ENCODE measurements at places on chromosomes 11 and 22.

GRCh38 chr11:70301721-70302418 lies 31.4 kb downstream of the PPFIA1 start:
- no peak for DNase-seq

GRCh38 chr11:67498544-67498972 lies 6.6 kb downstream of the PITPNM1 start:
- DNase-seq = no peak

GRCh38 chr22:29387921-29388758 lies at the start of gene AP1B1:
Gene AP1B1, minus strand, starts transcription at chr22:29388570. Its CDS starts 21,327 bp downstream, at chr22:29367243.
- peak; percentile 97 for DNase-seq

GRCh38 chr11:75346912-75347647 lies 4.4 kb downstream of the ARRB1 start:
- DNase-seq = peak; percentile 85

DNA sequence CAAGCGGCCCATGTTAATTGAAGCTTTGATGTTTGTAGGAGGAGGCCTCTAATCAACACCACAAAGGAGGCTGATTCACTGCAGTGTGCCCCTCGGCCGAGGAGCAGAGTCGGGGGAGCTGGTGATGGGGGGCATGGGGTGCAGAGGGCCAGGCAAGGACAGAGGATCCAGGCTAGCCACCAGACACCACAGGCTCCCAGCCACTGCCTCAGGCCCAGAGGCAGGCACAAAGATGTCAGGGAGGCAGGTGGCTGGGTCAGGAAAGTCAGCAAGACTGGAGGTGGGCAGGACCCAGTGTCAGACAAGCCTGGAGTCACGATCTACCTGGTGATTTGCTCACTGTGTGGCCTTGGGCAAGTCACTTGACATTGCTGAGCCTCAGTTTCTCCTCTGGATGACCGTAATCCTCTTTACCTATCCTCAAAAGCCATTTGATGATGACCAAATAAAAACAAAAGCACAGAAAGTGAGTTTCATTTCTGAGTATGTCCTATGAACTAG lies 121.0 kb downstream of the BUD13 start:
- no peak for DNase-seq

DNA sequence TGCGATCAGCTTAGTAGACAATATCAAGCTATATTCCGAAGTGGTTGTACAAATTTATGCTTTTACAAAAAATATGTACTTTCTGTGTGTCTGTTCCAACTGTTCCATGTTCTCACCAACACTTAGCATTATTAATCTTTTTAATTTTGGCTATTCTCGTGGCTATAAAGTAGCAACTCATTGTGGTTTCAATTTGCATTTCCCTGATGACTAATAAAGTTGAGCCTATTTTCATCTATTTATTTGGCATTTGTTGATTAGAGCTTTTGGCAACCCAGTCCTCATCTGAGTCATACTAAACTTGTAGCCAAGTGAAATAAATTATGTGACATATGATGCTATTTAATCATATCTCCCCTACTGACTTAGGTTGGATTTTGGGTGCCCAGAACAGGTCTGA lies 115.9 kb downstream of the FBXO7 start:
- DNase-seq = no peak

- DNase-seq = no peak
Measured at GRCh38 chr22:23246982-23247766, 66.9 kb downstream of the BCR start.

DNA sequence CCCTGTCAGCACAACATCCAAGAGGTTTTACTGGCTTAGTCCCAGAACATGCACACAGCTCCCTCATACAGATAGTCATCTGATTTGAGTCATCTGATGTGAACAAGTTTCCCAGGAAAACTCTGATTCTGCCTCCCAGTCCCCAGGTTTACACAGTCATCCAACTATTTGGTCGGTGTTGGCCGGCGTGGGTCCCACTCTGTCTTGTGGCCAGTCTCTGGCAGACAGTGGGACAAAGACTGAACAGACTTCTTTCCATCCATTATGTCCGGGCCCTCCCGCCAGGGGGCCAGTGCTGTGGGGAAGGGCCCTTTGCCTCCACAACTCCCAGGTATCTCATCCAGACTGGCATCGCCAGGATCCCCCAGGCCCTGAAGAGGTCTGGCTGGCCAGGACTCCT lies 60.0 kb downstream of the BTG4 start:
- DNase-seq = no peak

DNA sequence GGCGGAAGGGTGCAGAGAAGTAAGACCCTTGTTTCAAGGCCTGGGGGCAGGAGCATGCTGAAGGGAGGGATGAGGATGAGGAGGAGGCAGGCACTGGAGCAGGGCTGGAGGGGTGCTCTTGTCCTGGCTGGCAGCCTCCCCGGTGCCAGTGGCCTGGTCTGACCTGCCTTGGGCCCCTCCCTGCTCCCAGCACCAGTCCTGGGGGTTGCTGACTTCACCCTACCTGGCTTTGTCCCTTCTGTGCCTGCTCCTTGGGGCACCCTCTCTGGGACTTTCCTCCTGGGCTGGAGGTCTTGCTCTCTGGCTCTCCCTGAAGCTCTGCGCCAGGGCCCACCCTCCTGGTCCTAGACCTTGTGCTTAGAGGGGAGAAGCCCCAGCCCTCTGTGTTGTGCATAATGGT lies 4.7 kb upstream of the FLRT1 start:
- DNase-seq = no peak

- no peak for DNase-seq
Measured at GRCh38 chr11:119666061-119666460, 62.9 kb downstream of the NECTIN1 start.

GRCh38 chr11:124799348-124800225 lies 619 bp downstream of the MSANTD2 start:
- no peak for DNase-seq

GRCh38 chr11:67227726-67228125 lies 38.5 kb upstream of the GRK2 start:
- DNase-seq = no peak

- DNase-seq = no peak
Measured at GRCh38 chr11:30310623-30311022, 12.3 kb upstream of the ARL14EP start.

GRCh38 chr11:63769042-63769713 lies 603 bp upstream of the ZFTA start:
- no peak for DNase-seq

- DNase-seq = no peak
Measured at GRCh38 chr11:1830322-1831223, 4.2 kb upstream of the SYT8 start.

DNA sequence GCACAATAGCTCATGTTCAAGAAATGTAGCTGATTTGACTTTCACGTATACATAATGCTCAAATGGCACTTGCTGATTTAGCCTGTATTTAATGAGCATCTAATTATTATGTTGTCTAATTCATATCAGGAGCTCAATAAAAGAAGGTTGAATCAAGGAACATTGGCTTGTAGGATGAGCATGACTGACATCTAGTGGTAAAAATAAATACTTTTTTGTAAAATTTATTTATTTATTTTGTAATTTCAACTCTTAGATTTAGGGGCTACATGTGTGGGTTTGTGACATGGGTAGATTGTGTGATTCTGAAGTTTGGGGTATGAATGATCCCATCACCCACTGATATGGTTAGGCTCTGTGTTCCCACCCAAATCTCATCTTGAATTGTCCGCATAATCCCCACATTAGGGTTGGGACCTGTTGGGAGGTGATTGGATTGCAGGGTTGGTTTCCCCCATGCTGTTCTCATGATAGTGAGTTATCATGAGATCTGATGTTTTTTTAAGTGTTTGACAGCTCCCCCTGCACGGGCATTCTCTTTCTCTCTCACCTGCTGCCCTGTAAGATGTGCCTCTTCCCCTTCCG lies 1.7 kb upstream of the OR52E5 start:
- DNase-seq = no peak

GRCh38 chr11:71103266-71103665 lies 149.1 kb downstream of the SHANK2 start:
- DNase-seq = no peak

- no peak for DNase-seq
Measured at GRCh38 chr11:64088162-64089026, 52.7 kb downstream of the FLRT1 start.

GRCh38 chr11:118552341-118552740 lies 13.4 kb downstream of the IFT46 start:
- DNase-seq = no peak

- no peak for DNase-seq
Measured at GRCh38 chr11:118048472-118049370, 28.2 kb upstream of the TMPRSS4 start.

DNA sequence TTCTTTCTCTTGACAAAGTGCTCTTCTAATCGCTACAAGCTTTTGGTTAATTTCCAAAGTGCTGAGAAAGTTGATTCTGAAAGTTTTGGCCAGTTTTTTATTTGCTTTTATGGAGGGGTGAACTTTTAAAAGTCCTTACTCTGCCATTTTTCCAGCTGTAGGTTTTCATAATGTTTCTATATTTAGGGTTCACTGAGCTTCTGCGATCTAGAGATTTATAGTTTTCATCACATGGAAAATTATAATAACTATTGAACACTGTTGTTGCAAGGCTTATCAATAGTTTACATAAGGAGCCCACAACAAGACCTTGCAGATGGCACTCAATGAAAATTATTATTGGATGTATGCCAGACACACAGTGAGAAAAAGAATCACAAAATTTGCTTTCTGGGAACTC lies 55.1 kb downstream of the DLG2 start:
- DNase-seq = no peak

DNA sequence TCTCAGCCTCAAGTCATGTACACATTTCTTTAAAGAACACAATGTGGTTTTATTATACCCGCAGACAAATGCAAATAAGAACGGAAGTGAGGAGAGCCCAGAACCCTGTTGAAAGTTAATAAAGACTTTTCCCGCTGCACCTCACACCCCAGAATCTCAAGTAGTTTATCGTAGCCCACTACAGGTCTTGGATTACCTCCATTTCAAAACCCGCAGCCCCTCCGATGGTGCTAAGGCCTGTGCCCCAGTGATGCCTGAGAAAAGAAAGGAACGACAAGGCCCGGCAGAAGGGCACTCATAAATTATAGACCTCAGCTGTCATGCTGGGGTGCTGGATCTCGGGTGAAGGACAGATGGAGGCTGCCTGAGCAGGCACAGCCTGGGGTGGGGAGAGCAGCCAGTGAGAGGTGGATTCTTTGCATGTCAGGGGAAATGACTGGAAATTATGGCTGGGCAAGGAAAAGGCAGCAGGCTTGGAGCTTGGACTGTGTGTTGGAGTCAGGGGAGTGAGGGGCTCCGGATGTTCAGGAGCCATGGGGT lies 354.1 kb downstream of the NTM start:
- DNase-seq = no peak

- no peak for DNase-seq
Measured at GRCh38 chr11:8060801-8061554, 20.0 kb upstream of the TUB start.

GRCh38 chr11:81080476-81080875 lies 1639.6 kb upstream of the TENM4 start:
- DNase-seq = no peak

DNA sequence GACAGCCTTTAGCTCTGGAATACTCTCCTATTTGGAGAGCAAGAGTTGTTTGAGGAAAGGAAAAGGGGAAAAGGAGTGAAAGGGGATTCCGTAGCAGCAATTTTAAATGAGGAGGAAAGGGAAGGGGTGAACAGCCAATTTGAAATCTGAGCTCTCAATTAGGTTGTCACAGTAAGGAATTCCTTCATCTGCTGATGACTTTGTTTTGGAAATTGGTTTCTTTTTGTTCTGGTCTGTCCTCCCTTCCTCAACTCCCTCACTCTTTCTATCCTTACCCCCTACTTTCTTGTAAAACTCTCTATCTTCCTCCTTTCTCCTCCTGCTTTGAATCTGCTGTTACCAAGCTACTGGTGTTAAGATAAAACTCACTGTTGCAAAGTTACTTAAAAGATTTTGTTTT lies 1155.6 kb downstream of the DLG2 start:
- DNase-seq = no peak

DNA sequence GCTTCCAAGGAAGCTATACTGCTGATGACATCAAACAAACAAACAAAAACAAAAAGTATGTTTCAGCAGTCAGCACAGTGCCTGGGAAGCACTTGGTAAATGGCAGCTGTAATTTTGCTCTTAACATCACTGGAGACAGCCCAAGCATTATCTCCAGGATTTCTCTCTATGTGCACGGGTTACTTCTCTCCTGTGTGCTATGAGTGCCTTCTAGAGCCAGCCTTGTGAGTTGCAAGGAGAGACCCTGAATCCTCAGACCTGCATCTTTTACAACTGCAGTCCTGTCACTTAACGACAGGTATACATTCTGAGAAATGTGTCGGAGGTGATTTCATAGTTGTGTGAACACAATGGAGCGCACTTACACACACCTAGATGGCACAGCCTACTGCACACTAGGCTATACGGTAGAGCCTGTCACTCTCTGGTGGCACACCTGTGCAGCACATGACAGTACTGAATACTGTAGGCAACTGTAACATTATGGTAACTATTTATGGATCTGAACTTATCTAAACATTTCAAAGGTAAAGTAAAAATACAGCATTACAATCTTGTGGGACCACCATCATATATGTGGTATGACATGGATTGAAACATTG lies 662.5 kb upstream of the B3GAT1 start:
- DNase-seq = peak; percentile 16
